ENCODE measurements at places on chromosomes 7 and 10.

GRCh38 chr7:134780166-134780828, 863 bp downstream of the CALD1 start:
- no peak for DNase-seq

DNA sequence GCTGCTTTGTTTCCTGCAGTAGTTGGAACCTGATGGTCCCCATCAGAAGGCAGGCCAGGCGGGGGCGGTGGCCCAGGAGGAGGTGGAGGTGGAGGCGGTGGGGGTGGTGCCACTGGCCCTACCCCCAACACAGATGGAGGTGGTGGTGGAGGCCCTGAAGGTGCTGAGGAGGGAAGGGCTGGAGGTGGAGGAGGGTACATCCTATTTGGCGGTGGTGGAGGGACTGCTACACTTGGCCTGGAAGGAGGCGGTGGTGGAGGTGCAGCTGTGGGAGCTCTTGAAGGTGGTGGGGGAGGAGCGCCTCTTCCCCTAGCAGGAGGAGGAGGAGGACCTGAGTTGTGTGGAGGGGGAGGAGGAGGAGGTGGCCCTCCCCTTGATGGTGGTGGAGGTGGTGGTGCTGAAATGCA, 36.8 kb downstream of the LMOD2 start:
- no peak for DNase-seq

DNA sequence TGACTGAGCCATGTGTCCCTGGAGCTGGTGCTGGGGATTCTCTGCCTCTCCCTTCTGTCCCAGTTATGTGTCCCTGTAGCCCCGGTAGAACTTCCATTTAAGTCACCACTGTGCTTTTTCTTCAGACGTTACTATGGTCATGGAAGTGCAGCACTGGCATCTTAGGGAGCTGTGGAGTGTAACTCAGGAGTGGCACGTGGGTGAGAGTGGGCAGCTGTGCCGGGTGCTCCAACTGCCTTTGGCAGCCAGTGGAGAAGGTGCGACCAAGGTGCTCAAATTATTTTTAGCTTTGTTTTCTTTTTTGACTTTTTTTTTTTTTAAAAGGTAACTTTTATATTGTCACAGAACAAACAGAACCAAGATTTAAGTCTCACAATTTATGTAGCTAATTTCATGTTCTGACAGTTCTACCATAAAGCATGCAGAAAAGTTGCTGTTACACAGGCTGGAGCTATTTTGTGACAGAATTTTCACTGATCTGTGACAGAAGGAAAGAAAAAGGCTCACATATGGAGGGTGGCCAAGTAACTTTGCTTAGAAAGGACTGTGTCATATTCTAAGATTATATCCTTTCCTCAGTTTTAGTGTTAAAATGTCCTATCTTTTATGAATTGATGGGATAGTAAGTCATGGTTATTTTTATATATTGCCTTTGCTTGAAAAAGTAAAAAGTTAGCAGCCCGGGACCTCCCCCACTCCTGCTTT, 73.9 kb downstream of the SH2D4B start:
- DNase-seq, result no peak

DNA sequence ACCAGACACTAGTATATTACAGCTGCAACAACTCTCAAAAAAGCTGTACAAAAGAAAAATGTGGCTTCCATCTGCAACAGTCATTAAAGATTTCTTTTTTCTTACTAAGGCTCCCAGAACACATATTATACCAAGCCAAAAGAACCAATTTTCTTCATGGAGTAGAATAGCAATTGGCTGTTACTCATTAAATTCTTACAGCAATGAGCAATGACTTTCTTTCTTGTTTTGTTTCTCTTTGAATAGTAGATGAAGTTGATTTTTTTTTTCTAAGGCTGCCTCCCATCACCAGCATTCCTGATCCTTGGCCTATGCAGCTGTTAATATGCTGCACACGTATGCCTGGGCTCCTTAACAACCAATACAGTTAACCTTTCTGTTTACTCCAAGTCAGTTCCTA, 36.6 kb upstream of the SPOCK2 start:
- no peak for DNase-seq

GRCh38 chr10:59635502-59636290, 74.0 kb downstream of the SLC16A9 start:
- no peak for DNase-seq

DNA sequence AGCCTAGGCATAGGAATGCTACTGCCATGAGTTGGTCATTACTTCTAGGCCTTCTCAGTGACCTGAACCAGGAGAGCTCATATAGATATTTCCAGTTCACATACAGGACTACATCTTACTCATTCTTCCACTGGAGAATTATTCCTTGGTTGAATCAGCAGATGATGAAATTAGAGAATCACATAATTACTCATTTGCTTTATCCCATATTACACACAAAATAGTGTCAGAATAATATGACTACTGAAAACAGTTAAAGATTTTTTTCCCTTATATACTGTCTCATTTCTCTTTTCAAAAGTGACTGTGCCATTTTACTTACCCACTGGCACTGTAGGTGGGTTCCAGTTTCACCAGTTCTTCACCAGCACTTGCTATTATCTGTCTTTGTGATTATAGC, 18.5 kb downstream of the BMS1 start:
- DNase-seq, result no peak

DNA sequence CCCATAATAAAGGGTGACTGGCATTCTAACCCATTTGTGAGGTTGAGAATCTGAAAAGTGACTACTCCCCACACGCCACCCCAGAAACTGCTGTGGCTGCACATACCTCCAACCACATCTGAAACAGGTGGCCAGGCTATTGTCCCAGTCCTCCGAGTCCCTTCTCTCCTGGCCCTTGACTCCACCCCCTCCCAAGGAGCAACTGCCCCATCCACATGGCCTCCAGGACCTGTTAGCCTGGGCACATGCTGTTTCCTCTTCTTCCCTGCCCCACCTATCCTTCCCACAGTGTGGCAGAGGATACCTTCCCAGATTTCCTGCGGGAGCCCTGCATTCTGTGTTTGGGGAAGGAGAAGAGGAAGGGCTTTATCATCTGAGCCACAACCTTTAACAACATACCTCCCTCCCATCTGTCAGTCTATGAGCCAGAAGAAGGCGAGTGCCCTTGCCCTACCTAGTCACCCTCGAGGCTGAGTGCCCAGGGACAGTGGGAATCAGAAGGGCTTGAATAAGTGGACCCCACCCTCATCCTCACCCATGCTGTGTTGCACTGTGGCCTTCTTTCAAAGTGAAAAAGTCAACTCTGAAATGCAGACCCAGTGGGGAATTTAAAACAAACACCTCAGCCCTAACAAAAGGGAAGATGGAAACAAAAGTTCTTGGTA, 11.9 kb downstream of the STEAP1B start:
- no peak for DNase-seq

Data from activated CD8-positive, alpha-beta memory T cell treated with anti-CD3 and anti-CD28 coated beads for 1 hour (primary cell).